T-helper 2 cell treated with Interferon-gamma antibody and Interleukin-4, amounts not matched to agents 100 ng/mL and 5 ng/mL, for 36 hours (primary cell): ENCODE measurements at places on chromosomes 4 and X. TPM values are rescaled to one million over a fixed set of nuclear protein-coding genes. Genes with fewer than 3 reads are reported as not detected.

The ERVMER34-1 gene
- not detected in 2 replicates for total RNA-seq

The FGFR3 gene
- 0.30 and 0.91 TPM in 2 replicates for total RNA-seq

The PRICKLE3 gene
- 12.3 and 12.7 TPM in 2 replicates for total RNA-seq

The SMIM10 gene
- 0.41 and 0.59 TPM in 2 replicates for total RNA-seq

The SPANXD gene
- total RNA-seq = not detected in 2 replicates
